ENCODE measurements at places on chromosomes 5 and 9.
A peak's percentile ranks its signal among the peaks of the same experiment; 100 is the strongest.

DNA sequence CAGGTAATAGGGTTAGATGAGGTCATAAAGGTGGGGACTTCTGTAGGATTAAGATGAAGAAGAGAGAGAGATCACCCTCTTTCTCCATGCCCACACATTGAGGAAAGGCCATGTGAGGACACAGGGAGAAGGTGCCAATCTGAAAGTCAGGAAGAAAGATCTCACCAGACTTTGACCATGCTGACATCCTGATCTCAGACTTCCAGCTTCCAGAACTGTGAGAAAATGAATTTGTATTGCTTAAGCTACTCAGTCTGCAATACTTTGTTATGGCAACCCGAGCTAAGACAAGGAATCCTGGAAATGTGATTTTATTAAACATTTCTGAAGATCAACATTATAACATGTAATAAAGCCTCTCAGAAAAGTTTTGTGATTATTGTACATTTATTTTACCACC lies 3.5 kb upstream of the CSNK1G3 start:
- peak; percentile 31 for DNase-seq

GRCh38 chr5:16809010-16809394 lies 127.1 kb downstream of the MYO10 start:
- no peak for DNase-seq

DNA sequence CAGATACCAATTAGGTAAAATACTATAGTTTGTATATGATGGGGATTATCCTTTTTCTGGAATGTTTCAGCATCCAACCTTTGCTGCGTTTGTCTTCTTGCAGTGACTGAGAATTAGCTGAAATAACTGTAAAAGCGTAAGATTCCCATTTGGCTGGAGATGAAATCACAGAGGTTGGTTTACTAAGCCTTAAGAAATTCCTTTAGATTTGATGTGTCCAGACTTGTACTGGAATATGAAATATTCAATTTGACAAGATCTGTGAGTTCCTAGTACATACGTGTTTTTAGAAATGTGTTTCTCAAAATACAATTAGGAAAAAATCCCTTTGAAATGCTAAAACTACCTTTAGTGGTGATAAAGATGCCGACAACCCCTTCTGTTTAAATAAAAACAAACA lies 286.0 kb upstream of the DMRT1 start:
- no peak for DNase-seq

- DNase-seq, result no peak
Measured at GRCh38 chr5:72465066-72465465, 42.1 kb downstream of the ZNF366 start.

DNA sequence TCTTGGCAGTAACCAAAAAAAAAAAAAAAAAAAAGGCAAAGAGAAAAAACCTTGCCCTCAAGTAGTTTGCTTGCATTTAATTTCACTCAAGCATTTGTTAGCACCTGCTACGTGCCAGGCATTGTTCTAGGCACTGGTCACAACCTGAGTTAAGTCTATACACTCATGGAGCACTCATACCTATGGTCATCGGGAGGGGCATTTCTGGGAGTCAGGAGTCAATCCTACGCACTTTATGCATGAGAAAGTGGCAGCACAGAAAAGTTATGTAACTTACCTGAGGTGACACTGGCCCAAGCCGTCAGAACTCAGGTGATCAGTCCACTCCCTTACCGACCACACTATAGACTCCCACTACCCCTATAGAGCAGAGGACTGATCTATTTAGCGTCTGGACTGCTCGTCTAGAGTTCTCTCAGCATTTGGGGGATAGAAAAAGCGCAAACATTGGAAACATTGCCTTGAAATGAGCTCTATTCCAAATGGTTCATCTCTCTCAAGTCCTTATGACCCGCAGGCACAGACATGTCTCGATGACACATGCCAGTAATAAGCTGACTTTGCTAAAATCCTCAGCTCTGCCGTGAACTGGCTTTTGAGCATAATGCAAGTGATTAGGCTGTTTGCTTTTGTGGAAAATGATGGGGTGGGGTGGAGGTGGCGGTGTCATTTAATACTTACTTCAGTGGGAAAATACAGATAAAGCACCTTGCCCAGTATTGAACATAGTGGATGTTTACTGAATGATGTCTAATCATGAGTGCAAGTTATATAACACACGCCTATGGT lies 160.2 kb downstream of the ARHGEF28 start:
- no peak for DNase-seq

DNA sequence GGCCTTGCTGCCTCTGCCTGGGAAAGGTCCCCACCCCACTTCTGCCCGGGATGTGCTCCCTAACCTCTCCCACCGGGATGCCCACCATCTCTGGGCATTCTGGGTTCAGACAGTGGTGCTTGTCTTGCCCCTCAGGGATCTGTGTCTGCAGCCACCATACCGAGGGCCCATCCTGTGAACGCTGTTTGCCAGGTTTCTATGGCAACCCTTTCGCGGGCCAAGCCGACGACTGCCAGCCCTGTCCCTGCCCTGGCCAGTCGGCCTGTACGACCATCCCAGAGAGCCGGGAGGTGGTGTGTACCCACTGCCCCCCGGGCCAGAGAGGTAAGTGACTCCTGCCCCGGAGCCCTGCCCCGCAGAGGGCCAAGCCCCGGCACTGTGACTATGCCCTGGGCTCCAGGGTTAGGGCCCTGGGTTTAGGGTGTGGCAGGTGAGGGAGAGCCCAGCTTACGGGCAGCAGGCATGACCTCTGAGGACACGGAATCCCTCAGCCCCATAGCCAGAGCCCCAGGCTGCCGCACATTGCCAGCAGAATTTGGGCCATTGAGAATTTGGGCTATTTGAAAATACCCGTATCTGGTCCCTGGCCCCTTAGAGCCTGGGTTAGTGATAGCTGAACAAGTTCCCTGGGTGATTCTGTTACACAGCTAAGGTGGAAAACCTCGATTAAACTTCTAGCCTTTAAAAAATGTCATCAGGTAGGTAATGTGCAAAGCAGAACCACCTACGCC lies 35.3 kb upstream of the AIF1L start:
- DNase-seq, result no peak

- DNase-seq, result no peak
Measured at GRCh38 chr9:698276-698675, 143.2 kb upstream of the DMRT1 start.

DNA sequence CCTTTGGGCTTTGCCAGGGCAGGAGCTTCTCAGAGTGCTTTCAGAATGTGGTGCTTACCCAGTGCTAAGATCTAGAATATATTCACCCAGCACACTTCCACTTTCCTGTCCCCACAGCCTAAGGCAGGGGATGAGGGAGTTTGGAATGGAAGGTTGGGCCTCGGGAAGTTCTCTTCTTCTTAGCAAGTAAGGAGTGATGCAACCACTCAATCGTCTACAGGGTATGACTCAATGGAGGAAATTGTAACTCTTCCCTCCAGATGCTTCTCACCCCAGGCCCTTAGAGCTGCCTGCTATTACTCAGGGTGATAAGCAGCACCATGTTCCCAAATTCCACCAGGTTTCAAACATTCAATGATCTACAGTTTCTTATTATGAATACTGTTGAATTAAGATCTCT lies 30.8 kb upstream of the AGGF1 start:
- DNase-seq, result peak; percentile 13

DNA sequence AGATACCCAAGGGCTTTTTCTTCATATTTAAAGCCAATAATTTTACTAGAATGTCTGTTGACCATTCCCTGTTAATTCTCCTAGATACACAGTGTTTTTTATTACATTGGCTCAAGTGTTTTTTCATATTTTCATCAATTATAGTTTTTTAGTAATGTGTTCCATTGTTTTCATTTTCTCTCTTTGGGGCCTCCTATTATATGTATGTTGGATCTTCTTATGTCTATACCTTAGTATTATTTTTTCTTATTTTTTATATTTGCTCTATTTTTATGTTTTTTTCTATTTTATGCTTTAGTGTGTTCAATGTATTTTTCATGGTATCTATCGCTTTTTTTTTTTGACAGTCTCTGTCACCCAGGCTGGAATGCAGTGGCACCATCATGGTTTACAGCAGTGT lies 7.5 kb downstream of the KIAA1958 start:
- no peak for DNase-seq

GRCh38 chr9:89759572-89759971 lies 154.8 kb downstream of the GADD45G start:
- DNase-seq, result no peak

GRCh38 chr9:20441711-20442423 lies 180.4 kb downstream of the MLLT3 start:
- peak; percentile 25 for DNase-seq

- no peak for DNase-seq
Measured at GRCh38 chr9:128022886-128023285, 42.1 kb upstream of the EEIG1 start.

DNA sequence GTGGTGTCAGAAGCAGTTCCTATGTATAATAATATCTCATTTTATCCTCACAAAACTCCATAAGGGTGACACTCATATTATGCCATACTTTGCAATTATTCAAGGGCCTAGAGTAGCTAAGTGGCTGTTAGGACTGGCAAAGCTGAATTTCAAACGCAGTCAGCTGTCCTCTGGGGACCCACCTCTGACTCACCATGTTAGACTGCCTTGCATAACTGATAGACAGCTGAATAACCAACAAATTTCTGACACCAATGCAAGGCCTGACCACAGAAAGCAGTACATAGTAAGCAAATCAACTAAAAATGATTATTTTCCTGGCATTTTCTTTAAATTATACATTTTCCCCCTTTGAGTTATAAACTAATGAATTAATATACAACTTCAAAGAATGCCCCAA lies 251.6 kb upstream of the PTGER4 start:
- DNase-seq, result peak; percentile 83

DNA sequence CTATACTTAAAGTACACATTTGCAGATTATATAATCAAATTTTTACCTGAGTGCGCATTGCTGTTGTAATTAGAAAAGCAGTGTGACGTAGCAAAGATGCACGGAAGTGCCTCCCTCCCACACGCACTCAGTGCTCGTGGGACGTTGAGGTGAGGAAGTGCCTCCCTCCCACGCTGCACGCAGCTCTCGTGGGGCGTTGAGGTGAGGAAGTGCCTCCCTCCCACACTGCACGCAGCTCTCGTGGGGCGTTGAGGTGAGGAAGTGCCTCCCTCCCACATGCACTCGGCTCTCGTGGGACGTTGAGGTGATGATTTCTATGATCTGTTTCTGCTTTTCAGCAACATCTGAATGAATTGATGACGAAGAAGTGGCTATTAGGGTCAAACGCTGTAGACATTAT lies 21.0 kb downstream of the EXOC3 start:
- DNase-seq, result no peak

- no peak for DNase-seq
Measured at GRCh38 chr5:174100490-174100889, 55.0 kb downstream of the NSG2 start.

DNA sequence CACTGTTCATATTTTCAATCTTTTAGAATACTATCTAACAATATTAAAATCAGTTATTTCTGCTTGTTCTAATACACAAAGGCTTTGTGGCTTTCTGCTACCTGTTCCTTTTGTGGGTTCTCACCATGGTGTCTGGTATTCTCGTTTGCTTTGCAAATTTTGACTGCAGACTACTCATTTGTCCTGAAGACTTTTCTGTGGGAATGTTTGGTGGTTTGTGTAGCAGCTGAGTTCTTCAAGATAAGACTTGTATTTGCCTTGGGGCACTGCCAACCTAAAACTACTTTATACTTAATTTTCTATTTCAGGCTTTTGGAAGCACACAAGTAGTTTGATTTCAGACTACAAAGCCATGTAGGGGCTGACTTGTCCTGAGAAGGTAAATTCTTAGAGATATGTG lies 11.1 kb downstream of the IL33 start:
- DNase-seq, result no peak

DNA sequence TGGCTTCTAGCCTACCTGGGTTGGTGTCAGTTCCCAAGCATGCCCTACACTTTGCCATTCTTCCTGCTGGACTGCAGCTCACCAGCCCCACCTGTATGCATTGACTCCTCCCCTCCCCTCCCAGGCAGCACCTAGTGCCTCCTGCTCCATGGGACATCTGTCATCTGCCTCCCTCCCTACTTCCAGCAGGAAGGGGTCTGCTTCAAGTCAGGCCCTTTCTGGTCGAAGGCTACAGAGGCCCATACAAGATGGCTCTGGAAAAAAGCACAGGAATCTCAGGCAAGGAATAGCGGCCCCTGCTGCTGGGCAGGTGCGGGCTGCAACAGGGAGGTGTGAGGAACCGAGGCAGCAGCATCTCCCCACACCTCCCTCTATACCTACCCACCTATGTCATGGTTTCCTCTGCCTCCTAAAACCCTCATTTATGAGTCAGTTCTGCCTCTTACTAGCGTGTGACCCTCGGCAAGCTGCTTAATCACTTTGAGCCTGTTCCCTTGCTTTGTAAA lies 19.7 kb downstream of the WWC1 start:
- DNase-seq, result no peak

DNA sequence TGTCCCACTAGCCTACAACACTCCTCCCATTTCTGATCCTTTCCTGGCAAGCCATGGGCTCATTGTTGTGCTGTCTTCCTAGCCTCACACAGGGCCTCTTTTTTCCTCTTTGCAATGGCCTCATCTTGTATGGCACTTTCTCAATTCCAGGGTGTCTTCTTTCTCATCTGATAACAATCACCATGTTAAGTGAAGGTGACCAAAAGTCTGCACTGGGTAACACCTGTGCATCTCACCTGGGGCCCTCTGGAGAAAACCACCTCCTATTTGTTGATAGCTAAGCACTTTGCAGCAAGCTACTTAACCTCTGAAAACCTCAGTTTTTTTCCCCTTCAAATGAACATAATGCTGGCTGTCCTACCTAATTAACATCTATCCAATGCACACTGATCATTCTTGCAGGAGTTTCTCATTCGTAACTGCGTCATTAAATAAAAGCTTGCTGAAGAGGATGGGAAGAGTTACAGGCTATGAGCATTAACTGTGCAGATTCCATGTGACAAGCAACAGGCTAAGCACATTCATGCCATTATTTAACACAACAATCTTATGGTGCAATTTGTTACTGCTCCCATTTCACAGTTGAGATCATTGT lies 60.1 kb upstream of the STK32A start:
- no peak for DNase-seq

DNA sequence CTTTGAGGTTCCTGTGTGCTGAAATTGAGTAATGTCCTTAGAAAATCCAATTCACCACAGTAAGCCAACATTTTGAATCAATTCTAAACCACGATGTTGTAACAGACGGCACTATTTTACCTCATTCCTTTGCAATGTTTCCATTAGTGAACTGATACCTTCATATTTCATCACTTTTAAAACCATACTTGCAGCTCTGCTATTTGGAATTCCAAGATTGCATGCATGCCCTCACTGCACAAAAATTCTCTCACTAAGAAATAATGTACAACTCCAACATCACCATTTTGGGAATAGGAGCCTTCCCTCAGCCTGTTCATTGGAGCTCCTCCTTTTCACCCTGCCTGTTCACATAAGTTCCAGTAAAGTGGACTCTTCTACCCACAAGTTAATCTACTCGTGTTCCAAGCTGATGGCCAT lies 74.8 kb upstream of the TGFBR1 start:
- DNase-seq, result peak; percentile 87

DNA sequence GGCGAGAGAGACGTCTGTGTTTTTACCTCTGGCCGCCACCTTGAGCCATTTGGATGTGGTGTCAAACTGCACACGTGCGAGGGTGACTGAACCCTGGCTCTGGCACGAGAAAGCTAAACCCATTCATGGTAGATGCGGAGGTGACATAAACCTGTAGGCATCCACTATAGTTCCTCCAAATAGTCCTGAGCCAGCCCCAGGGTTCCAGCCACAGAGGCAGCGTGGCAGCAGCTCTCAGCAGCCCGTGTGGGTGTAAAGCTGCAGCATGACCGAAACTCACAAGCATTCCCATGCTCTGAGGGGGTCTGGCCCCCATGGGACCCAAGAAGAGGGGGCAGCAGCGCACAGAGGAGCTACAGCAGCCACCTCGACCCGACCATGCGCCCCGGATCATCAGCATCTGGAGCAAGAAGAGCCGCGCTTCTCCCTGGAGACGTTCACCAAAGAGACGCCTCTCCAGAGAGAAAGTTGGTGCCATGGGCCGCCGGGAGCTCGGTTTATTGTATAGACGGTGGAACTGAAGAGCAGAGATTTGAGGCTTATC lies 303.8 kb upstream of the IRX4 start:
- DNase-seq, result no peak

Data from stromal cell of bone marrow (primary cell).